Stimulated activated CD4-positive, alpha-beta T cell treated with anti-CD3 and anti-CD28 coated beads, Interleukin-15, amount 100 ng/mL, for 48 hours (primary cell): ENCODE measurements at places on chromosomes 7 and 10.
A peak's percentile ranks its signal among the peaks of the same experiment; 100 is the strongest.

- no peak for DNase-seq
Measured at GRCh38 chr10:35463878-35464277, 127.6 kb downstream of the CCNY start.

DNA sequence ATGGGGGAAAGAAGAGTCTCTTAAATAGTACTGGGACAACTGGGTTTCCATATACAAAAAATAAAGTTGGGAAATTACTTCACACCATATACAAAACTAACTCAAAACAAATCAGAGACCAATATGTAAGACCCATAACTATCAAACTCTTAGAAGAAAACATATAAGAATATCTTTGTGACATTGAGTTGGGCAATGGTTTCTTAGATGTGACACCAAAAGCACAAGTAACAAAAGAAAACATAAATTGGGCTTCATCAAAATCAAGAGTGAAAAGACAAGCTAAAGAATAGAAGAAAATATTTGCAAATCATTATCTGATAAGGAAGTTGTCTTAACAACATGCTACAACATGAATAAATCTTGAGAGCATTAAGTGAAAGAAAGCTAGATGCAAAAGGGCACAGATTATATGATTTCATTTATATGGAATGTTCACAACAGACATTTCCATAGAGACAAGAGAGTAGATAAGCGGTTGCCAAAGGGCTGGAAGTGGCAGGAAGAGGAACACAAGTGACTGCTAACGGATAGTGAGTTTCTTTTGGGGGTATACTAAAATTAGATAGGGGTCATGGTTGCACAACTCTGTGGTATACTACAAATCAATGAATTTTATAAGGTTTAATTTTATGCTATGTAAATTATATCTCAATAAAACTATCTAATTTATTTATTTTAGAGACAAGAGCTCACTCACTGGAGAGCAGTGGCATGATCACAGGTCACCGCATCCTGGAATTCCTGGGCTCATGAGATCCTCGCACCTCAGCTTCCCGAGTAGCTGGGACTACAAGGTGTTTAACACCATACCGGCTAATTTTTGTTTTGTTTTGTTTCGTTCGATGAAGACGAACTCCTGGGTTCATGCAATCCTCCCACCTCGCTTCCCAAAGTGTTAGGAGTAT is 35.4 kb downstream of the JMJD1C start:
- no peak for DNase-seq

DNA sequence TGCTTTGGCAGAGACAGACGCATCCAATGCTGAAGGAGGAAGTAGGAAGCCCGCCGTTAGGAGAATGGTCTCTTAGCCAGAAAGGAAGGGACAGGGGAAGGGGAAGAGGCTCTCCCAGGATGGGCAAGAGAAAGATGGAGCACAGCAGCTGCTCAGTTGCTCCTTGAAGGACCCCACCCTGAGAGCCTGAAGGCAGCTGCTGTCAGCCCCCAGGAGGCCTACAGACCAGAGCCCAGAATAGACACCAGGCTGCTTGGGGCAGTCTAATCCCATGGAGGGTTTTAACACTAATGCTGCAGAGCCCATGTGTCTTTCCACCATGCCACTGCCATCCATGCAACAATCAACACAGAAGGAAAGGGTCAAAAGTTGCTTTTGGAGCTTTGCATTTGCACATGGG is 3.5 kb upstream of the C7orf33 start:
- no peak for DNase-seq

DNA sequence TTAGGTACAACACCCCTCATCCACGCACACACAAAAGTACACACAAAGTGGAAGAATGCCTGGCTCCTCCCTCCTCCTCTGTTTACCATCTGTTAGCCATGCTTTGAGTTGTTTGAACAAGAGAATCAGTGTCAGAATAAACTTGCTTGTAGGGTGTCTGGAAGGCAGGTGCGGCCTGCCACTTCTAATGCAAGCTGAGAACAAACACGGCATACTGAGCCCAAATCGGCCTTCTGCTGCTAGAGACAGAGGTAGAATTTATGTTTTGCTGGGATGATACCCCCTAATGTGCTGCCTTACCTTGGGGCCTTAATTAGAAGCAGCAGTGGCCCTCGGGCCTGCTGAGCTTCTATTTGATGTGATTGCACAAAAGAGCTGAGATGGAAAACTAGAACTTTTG is 24.9 kb upstream of the FAM180A start:
- no peak for DNase-seq

DNA sequence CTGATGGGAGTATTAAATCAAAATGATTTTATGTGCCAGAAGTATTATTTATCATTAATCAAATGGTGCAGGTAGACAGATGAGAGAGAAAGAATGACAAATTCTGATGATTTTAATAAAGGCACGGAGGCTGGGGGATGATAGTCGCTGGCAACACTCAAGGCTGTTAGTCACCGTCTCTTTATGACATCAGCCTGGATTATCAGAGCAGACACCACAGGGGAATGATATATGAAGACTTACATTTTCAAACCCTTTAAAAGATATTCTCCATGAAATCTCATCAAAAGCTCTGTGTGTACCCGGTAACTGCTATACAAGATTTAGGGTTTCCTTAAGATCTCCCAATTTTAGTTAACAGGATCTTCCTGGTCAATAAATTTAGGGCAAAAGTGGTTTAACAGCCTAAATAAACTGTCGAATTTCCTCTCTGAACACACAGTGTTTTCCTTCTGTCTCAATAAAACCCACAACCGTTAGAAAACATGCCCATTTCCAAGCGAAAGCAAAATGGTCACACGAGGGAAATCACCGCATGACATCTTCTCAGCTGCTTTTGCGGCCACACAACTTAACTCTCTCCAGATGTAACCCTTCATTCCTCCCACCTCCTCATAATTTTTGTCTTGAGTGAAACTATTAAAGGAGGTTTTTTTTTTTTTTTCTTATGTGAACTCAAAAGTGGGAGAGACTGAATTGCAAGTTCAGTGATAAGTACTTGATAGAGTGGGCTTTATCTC is 133.2 kb upstream of the FAM171A1 start:
- DNase-seq = no peak

GRCh38 chr7:134850066-134850465 is 70.6 kb downstream of the CALD1 start:
- no peak for DNase-seq

DNA sequence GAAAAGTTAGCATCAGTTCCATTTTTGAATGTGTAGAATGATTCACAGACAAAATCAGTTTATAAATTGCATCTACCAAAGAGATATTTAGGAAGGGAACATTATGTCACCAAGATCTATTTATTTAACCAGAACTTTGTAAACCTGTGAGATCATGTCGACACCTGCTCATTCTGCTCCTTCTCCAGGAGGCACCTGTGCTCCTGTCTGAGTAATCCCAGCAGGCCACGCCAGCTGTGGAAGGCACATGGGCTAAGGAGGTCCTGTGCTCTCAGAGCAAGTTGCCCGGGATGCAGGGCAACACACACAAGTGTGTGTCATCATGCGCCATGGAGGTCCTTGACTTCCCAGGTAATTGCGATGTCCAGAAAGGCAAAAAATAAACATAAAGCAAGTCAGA is 45.5 kb upstream of the ADARB2 start:
- no peak for DNase-seq

DNA sequence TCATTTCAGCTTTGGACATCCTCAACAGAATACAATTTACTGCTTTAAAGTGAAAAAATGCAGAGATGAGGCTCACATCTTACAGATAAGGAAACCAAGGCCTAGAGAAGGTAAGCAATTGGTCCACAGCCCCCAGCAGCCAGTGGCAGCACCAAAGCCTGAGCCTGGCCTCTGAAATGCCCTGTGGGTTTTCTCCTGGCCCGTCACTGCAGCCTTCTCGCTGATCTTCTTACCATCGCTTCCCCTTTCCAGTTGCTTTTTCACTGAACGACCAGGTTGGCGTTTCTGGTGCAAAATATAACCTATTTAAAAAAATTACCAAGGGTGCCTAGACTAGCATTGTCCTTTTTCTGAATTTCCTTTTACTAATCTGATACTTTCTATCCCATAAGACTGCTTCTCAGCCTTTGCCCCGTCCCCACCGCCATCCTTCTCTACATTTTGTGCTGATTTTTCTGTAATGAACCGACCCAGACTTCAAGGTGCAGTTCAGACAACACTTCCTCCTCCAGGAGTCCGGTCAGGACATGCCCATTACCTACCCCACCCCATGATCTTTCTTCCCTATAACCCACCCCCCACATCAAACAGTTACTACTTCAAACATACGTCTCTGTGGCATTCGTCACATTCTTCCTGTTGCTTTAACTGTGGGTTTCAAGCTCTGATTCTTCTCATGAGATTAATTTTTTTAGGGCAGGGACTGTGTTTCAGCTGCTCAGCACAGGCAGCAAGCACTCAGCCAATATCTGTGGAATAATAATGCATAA is 289.4 kb downstream of the DNAJB6 start:
- DNase-seq = no peak

DNA sequence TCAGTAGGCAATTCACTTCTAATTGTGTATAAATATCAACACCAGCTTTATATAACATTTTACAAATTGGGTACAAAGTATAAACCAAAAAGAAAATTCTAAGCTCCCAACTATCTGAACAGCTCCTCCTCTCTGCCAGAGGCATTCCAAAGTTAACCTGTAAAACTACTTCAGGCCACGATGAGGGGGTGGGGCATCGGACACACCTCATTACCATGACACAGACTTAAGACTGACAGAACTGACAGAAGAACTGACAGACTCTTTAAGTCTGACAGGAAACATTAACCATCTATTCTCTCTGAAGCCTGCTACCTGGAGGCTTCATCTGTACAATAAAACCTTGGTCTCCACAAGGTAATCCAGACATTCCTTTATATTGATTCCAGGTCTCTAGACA is 12.3 kb downstream of the ESYT2 start:
- no peak for DNase-seq

DNA sequence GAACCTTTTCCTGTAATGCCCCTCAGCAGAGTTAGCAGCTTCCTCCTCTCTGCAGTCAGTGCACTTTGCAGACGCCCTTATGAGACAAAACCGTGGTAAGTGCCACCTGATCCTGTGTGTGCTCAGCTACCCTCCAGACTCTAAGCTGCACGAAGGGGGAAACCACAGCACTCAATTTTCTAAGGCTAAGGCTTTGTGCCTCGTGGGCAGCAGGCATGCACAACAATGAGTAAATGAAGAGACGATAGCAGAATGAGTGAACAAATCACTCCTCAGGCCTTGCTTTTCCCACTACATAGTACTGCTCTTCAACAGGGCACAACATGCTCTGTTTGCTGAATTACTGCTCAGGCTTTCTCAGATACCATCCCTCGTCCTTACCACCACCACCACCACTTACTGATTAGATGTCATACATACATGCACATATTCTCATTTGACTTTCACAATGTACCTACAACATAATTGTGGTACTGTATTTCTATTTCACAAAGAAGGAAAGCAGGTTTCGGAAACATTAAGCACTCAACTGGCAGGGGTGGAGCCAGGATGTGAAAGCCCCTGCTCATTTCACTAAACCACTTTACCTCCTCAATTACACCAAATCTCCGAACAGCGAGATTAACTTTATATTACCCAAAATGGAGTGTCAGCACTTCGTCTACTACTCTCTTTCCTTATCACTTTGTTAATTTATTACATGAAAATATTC is 85.4 kb downstream of the ICA1 start:
- peak; percentile 43 for DNase-seq

DNA sequence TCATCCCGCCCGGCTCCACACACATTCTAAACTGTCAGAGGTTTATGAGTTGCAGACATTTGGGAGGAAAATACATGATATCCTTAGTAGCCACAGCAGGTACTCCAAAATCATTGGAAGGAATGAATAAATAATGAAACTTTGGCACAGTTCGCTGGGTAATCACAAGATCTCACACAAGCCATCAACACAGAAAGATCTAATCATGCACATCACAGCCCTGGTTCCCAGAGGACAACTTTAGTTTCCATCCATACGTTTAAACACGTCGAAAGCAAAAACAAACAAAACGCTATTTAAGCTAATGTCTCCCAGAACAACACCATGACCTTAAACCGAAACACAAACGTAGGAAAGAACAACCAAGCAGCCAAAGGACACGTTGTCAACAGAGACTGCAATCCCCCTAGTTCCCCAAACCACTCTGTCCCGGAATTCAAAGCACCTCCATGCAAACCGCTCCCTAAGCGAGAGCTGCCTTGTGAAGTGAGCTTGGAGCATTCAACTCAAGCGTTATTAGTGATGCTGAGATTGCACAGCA is 12.3 kb downstream of the SVIL start:
- no peak for DNase-seq

GRCh38 chr7:77383333-77383740 is 32.8 kb downstream of the GSAP start:
- no peak for DNase-seq

- no peak for DNase-seq
Measured at GRCh38 chr10:12566161-12567115, 217.1 kb downstream of the CAMK1D start.

DNA sequence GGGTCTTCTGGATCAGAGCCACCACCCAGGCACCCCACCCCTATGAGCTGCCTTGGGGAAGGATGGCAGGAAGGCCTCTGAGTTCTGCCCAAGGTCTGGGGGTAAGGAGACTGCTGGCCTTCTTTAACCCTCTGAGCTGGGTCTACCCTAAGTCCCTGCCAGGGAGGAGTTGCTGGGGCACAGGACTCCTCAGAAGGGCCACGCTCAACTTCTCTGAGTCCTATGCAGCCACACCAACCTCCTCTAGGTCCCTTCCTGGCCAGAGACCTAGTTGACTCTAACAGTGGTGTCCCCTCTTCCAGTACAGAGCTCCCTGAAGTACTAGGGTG is 2.6 kb upstream of the NEURL1 start:
- no peak for DNase-seq

GRCh38 chr7:8260871-8261694 is 884 bp downstream of the ICA1 start:
- no peak for DNase-seq

- DNase-seq = peak; percentile 51
Measured at GRCh38 chr7:92809760-92810573, 26.4 kb downstream of the CDK6 start.

GRCh38 chr7:33157311-33157710 is 27.9 kb downstream of the BBS9 start:
- DNase-seq = no peak

GRCh38 chr7:2719007-2719406 is 31.0 kb downstream of the AMZ1 start:
- DNase-seq = peak; percentile 66

GRCh38 chr10:132534391-132535064 is 3.1 kb upstream of the INPP5A start:
- DNase-seq = no peak
